ENCODE measurements at places on chromosomes 13 and 19.

- peak; percentile 68 for DNase-seq
Measured at GRCh38 chr13:110471833-110472162, 89.7 kb downstream of the RAB20 start.

- DNase-seq = no peak
Measured at GRCh38 chr13:98385606-98386005, 191.3 kb downstream of the STK24 start.

DNA sequence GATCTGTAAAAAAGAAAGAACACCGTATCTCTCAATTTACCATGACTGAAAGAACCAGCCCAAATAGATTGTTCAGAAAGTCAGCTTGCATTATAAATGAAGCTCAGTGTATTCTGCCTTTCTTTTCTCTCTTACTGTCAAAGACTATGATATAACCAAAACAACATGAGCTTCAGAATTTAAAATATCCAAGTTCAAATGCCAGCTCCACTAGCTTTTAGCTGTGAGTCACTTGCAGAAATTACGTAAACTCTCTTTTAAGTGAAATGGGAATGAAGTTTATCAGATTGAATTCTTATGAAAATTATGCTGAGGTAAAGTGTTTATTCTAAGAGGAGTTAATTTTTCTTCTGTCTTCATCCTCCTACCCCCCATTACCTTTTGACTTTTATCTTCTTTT lies 20.0 kb upstream of the POSTN start:
- no peak for DNase-seq

- DNase-seq = no peak
Measured at GRCh38 chr19:47350630-47351029, 1.5 kb downstream of the DHX34 start.

- no peak for DNase-seq
Measured at GRCh38 chr13:30600496-30600895, 17.2 kb upstream of the USPL1 start.

DNA sequence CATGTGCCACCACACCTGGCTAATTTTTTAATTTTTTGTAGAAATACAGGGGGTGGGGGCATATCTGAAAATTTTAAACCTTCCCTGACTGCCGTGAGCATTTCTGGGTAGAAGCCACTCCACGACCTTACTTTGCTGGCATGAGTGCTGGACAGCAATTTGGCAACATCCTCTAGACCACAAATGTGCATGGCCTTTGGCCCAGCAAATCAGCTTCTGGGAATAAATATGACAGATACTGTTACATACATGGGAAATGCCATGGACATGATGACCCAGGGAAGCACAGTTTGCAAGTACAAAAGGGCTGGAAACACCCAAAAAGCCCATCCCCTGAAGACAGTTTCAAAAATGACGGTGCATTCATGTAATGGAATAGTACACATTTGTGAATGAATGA lies 3.2 kb upstream of the PVR start:
- DNase-seq = no peak

GRCh38 chr13:21078501-21078900 lies 17.1 kb upstream of the LATS2 start:
- no peak for DNase-seq

GRCh38 chr19:10420444-10421239 lies at the start of gene PDE4A:
Gene PDE4A, plus strand, starts transcription at chr19:10420538. Its CDS starts 227 bp downstream, at chr19:10420765.
- DNase-seq = no peak

GRCh38 chr13:66886264-66886663 lies 343.9 kb downstream of the PCDH9 start:
- DNase-seq = no peak

GRCh38 chr19:56125806-56126590 lies 4.9 kb upstream of the ZNF787 start:
- DNase-seq = no peak

DNA sequence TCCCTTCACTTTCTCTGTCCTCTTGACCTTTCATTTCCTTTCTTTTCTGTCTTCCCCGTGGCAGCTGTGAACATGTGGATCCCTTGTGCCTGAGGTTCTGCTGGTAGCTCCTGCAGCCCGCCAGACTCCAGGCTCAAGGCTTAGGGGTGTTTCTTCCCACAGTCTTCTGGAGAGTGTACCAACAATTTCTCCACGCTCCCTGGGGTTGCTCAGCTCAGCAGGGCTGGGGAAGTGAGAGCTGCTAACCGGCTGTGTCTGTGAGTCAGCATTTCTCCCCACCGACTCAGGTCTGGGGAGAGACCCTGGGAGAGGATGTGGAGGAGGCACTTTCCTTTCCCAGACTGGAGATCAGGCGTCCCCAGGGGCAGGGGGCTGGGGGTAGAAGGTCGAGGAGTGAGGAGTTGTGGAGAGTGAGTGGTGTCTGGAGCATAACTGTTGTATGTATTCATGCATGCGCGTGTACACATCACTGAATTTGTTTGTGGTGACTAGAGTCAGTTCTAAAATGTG lies 193.6 kb downstream of the KCNRG start:
- no peak for DNase-seq

- DNase-seq = peak; percentile 27
Measured at GRCh38 chr13:23377983-23378632, 55.4 kb downstream of the SACS start.

DNA sequence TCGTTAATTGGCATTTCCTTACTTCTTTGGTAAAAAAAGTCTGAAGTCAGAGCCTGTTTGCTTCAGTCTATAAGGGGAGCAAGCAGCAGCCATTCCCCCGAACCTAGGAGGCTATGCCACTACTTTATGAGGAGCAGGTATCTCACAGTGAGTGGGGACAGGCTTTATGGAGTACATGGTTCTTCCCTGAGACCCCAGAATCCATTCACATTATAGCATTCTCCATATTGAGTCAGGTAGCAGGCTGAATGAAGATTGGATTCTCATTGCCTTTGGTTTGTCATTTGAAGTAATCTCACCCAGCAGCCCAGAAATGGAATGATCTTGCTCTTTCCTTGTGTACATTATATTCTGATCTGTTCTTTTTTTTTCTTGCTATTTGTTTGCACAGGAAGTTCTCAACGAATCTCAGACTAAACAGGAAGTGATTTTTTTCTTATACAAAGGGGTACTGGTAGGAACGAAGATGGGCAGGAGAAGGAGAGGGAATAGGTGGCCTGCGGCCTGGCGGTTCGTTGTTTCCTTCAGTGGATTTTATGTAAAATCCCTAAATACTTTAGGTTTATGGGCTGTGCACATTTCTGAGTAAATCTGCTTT lies 74.4 kb downstream of the ARHGAP35 start:
- no peak for DNase-seq

- DNase-seq = no peak
Measured at GRCh38 chr19:34096020-34096915, 76.0 kb upstream of the LSM14A start.

- peak; percentile 81 for DNase-seq
Measured at GRCh38 chr19:47231215-47232054, 436 bp upstream of the BBC3 start.

DNA sequence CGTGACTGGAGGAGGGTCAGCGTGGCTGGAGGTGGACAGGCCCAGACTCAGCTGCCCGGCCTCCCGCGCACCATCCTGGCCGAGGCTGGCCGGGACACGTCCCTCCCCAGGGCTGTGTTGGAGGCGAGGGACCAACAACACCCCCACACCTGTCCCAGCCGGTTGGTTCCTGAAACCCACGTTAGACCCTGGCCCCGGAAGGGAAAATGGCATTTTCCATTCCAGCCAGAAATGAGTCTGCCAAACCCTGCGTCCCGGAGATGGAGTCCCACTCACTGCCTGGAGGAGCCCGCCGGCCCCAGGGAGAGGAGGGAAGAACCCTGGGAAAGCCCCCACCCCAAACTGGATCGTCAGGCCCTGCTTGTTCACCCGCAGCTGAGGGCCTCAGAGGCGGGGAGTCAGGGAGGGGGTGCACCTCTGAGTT lies 4.8 kb upstream of the WDR18 start:
- no peak for DNase-seq

GRCh38 chr13:113113846-113114271 lies 8.3 kb downstream of the F7 start:
- DNase-seq = no peak

GRCh38 chr19:47663911-47664771 lies 49.1 kb upstream of the EHD2 start:
- DNase-seq = no peak

GRCh38 chr13:21326155-21327031 lies 132.7 kb downstream of the ZDHHC20 start:
- no peak for DNase-seq

DNA sequence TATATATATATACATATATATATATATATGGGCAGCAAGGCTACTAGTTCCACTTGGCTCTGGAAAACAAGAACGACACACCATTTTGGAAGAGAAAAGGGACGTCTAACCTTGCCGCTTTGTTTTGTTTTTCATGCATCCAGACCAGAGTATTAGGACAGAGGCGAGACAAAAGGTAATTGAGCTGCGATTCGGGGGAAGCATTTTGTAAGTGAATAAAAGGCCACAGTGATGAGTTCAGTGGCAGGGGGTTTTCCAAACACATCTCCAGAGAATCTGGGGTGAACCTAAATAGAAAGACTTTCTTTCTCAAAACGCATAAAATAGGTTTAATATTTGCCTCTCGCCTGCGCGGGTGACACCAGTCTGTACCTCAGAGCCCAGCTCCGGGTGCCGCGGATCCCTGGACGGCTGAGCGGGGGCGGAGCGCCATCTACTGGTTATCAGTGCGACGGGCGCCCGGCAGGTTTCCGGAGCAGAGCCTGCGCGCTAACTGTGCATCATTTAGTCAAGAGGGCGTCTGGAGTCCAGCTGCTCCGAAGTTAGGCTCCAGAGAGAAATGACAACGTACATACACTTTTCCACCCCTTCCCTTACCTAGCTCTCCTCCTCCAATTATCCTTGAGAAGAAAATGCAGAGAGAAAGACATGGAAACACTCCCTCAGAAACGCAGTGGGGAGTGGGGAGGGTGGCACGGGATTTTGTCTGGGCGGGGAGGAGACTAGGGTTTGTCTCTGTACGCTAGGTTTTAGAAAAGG lies 262.3 kb downstream of the TBC1D4 start:
- peak; percentile 77 for DNase-seq

DNA sequence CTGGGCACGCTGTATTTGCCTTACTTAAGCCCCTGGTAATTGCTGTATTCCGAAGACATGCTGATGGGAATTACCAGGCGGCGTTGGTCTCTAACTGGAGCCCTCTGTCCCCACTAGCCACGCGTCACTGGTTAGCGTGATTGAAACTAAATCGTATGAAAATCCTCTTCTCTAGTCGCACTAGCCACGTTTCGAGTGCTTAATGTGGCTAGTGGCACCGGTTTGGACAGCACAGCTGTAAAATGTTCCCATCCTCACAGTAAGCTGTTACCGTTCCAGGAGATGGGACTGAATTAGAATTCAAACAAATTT lies 676 bp downstream of the BRCA2 start:
- DNase-seq = peak; percentile 21

DNA sequence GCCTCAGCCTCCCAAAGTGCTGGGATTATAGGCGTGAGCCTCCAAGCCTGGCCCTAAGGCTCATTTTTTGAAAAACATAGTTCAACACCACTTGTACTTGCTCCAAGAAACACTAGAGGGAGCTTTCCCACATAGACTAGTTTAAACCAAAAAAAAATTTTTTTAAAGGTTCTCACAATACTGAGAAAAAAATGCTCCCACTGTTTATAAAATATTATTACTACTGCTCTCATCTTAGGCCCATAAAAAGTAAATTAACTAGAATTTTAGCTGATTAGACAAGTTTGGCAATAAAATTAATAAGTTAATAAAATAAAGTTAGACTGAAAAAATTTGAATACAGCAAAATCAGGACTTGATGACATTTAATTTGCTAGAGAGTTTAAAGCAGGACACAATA lies 109.5 kb downstream of the TBC1D4 start:
- no peak for DNase-seq

DNA sequence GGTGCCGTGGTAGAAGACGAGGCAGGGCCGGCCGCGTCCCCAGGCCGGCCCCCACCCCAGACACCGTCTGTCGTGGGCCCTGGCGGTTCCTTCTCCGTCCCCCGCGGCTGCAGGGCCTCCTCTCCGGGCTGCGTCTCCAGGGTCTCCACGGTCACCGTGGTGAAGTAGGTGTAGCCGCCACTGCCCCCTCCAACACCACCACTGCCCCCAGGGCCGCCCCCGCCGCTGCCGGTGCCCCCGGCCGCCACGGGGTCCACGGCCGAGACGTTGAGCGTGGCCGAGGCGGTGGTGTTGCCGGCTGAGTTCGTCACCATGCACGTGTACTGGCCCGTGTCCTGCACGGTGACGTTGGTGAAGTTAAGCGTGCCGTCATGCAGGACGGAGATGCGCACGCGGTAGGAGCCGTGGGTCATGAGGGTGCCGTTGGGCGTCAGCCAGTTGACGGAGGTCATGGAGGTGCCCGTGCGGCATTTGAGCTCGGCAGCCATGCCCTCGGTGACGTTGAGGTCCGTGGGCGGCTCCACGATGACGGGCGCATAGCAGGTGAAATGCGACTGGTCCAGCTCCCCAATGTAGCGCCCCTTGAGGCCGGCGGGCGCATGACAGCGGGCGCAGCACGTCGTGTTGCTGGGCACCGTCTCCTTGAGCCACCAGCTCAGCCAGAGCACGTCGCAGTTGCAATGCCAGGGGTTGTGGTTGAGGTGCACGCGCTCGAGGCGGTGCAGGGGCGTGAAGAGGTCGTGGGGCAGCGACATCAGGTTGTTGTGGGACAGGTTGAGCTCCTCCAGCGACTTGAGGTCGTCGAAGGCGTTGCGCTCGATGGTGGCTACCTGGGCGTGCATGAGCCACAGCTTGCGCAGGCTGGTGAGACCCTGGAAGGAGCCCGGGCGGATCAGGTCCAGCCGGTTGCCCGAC lies 4.6 kb upstream of the ASPDH start:
- DNase-seq = no peak

DNA sequence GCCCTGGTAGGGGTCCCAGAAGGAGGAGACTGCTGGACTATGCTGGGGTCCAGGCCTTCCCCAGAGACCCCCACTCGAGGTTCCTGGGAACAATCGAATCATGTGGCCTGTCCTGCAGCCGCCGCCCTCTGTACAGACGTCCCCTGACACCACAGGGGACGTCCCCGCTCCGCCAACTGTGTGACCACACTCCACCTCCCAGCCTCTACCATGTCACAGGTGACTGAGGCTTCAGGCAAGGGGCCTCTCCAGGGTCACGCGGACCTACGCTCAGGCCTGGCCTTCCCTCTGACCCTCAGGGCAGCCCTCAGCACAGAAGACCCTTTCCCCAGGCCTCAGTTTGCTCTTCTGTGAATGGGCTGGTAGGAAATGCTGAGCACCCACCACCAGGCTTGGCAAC lies 13.1 kb upstream of the TMEM161A start:
- no peak for DNase-seq

DNA sequence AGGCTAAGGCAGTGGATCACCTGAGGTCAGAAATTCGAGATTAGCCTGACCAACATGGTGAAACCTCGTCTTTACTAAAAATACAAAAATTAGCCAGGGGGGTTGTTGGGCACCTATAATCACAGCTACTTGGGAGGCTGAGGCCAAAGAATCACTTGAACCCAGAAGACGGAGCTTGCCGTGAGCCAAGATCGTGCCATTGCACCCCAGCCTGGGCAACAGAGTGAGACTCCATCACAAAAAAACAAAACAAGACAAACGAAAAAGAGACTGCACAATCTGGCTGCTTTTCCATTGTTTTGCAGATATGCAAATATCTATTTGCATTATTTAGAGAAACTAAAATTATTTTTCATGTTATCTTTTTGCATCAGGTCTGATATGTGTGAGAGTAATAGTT lies 83.6 kb downstream of the ZNF486 start:
- no peak for DNase-seq

GRCh38 chr19:28961772-28962500 lies 251.0 kb downstream of the UQCRFS1 start:
- no peak for DNase-seq

Data from GM12892 (cell line).